CD4-positive, alpha-beta T cell treated with Interleukin-17A for 4 hours (primary cell): ENCODE measurements at places on chromosomes 5 and 9.

DNA sequence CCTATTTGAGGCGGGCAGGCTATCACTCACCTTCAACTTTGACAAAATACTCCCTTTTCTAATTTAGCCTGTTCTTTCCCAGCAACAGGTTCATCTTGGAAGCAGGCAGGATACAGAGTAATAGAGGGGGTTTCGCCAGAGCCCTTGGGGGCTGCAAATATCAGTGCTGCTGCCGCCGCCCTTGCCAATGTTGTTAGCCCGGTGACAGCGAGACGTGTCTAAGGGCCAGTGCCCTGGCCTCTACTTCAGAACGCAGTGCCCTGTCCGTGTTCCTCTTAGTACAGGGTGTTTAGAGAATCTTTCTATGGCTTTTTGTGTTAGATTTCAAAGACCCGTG, 703 bp downstream of the FAM120AOS start:
- DNase-seq, result peak; percentile 25

GRCh38 chr9:136258786-136259516, 13.3 kb upstream of the QSOX2 start:
- DNase-seq, result no peak

- no peak for DNase-seq
Observed at GRCh38 chr5:20033881-20034280, 45.9 kb upstream of the CDH18 start.

DNA sequence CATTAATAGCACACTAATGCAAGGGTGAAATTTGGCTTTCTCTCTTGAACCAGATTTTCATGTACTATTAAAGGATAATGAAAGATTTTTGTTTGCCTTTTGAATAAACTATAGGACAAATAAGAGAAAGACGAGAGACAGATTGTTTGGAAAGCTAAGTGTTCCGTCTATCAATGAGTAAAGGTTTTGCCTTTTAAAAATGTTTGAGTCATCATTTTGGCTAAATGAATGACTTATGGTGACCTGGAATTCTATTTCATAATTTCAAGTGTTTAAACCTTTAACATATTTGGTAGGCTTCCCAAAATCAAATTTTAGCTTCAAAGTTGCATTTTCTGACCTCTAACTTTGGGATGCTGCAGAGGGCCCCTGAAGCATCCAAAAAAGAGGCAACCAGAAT, 145.2 kb downstream of the SLC25A46 start:
- no peak for DNase-seq

DNA sequence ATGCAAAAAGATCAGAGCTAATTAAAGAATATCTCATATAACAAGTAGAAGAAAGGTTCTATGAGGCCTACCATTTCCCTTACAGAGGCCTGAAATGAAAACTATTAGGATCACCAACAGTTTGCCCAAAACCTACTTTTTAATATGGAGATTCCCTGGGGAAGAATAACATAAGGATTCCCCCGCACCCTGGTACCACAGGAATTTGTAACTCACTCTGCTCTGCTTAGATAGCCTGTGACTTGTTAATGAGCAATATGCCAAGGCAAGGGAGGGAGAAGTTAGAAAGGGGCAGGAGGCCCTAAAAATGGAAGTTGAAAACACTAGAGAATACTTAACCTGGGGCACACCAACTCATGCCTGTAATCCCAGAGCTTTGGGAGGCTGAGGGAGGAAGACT, 107.0 kb downstream of the CDH6 start:
- DNase-seq, result no peak

GRCh38 chr5:6134281-6134680, 244.1 kb downstream of the MED10 start:
- DNase-seq, result no peak

DNA sequence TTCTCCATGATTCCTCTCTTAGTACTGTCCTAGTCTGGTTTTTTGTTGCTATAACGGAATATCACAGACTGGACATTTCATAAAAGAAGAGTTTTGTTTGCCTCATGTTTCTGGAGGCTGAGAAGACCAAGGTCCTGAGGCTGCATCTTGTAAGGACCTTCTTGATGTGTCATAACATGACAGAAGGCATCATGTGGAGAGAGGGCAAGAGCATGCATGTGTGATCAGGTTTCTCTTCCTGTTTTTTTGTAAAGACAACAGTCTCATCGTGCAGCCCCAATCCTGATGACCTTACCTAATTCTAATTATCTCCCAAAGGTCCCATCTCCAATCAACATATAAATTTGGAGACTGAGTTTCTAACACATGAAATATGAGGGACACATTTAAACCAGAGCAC, 108.4 kb downstream of the MSX2 start:
- DNase-seq, result no peak

DNA sequence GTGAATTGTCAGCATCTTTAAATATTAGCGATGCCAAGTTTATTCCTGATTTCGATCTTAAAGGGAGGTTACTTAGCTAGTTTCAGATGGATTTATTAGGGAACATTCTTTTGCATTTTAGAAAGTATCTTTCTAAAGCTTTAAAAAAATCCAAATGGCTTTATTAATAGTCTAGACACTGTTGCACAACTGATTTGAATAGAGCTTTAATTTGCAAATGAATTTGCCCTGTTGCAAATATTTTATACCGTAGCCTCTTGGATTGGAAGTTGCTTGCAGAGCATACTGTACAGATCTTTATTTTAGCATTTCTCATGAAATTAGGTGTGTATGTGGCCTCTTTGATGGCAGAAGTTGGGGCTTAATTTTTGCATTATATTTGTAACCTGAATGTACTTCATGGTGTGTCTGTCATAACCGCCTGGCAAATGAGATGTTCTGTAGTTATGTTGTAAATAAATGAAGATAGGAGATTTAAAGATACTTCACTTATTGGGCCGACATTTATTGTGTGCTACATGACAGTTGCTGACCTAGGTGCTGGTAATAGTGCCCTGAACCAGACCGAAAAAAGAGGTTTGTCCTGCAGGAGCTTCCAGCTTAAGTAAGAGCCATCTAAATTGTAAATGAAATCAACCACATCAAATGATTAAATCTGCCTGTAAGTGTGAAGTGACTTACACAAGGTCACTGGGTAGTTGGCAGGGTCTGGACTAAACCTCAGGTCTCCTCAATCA, 1.8 kb downstream of the TCERG1 start:
- no peak for DNase-seq

- no peak for DNase-seq
Observed at GRCh38 chr5:169281625-169282024, 19.3 kb downstream of the SLIT3 start.

DNA sequence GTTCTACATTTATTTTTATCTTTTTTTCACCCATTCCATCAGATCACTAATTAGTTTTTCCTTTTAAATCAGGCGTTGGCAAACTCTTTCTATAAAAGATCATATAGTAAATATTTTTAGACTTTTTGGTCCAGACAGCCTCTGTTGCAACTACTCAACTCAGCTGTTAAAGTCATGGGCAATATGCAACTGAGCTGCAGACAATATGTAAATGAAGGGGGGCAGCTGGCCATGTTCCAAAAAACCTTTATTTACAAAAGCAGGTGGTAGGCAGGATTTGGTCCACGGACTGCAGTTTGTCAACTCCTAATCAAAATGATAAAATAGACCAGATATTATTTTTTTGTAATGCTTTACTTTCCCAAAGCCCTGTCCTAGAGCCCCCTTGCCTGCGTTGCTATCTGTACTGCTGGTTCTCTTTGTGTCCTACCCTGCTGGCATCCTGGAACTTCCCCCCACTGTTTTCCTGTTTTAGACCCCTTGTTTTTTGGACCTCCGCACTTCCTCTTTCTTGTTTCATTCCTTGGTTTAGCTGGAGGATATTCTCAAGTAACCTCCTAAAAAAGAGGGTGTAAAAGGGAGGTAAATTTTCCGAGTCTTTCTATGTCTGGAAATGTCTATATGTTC, 24.7 kb upstream of the TNFSF8 start:
- DNase-seq, result no peak

GRCh38 chr5:102794677-102795331, 39.7 kb downstream of the PAM start:
- DNase-seq, result no peak

- no peak for DNase-seq
Observed at GRCh38 chr5:125746917-125747316, 676.3 kb upstream of the GRAMD2B start.

DNA sequence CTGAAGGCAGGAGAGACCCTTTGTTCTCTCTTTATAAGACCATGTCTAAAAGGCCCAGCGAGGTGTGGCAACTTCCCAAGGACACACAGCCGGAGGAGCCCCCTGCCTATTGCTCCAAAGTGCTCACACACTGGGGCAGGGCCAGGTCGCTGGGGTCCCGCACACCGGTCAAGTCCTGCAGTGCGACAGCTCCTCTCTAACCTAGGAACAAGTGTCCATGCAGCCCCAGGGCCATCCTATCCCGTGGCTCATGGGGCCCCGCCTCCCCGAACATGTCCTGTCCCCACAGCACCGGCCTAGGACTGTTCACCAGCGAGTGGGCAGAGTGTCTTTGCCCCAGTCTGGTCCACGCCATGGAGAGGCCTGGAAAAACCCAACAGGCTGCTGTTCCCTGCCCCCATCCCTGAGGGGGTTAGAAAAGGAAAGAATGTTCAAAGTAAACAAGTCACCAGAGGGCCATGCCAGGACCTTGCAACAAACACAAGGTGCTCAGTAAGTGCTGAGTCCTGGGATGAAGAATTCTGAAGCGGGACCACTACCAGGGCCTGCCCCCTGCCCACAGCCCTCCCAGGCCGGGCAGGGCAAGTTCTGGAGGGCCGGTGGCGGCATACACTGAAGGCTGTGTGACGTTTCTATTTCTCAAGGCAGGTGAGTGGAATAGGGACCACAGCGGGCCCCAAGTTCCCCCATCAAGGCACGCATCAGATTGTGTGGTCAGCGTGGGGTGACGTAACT, 938 bp downstream of the NINJ1 start:
- no peak for DNase-seq

- no peak for DNase-seq
Observed at GRCh38 chr5:169831331-169831730, 149.0 kb downstream of the INSYN2B start.

DNA sequence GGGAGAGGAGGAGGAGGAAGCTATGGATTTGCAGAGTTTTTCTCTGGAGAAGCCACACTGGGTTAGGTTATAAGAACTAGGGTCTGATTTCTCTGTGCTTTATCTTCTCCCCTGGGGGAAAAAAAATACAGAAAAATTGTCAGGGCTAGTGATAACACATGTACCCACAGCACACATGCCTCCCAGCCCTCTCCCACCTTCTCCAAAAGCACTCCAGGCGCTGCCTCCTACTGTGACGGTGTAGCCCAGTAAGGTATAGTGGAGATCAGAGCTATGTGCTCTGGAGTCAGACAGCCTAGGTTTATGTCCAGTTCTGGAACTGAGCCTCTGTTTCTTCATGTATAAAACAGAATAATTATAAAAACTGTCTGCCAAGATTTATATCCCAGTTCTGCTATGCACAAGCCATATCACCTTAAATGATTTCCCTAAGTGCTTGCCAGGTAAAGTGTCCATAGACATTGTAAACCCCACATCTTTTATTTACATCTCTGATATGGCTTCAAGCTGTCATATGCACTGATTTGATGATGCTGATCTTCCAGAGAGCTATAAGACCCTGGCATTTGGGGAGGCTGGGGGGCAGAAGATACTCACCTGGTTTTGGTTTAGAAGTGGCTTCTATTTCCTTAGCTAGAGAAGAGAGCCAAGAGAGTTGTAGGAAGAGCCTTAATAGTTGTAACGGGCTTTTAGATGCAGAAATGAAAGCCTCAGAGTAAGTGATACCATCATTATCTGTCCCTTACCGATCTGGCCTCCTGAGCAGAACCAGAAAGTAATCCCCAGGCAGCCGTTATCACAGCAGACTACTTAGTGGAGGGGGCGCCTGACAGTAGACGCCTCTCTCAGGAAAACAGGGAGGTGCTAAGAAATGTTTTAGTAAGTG, 7.6 kb downstream of the SLC1A3 start:
- DNase-seq, result no peak

- no peak for DNase-seq
Observed at GRCh38 chr5:162037431-162037830, 30.1 kb upstream of the GABRG2 start.

DNA sequence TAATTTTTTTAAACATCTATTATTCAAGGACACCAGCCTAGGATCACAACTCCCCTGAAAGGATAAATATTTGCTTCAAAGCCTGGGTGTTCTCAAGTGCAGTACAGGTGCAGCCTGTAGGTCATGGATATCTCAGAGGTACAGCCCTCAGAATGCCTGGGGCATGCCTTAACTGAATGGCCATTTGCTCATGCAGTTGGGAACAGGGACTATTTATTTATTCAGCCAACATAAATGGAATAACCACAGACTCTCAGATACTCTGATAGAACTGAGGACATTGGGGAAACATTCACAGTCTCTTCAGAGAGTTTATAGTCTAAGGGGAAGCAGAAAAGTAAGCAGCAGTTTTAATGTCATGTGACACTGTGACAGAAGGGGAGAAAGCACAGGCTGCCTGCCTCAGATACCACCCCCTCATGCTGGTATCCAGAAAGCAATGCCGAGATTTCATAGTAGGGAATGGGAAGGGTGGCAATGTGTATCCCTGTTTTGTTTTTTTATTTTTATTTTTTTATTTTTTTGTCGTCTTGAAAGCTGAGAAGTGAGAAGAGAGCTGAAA, 112.6 kb downstream of the MACIR start:
- no peak for DNase-seq

DNA sequence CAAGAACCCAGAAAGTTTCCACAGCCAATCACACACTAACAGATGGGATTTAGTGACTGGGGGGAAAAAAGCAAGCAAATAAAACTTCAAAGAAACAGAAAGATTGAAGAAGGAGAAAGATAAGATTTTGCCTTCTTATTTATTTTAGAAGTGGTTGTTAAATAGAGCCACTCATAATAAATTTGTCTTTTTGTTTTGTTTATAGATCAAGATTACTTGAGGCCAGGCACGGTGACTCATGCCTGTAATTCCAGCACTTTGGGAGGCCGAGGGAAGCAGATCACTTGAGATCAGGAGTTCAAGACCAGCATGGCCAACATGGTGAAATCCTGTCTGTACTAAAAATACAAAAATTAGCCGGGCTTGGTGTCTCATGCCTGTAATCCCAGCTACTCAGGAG, 94.9 kb upstream of the RANBP3L start:
- no peak for DNase-seq

DNA sequence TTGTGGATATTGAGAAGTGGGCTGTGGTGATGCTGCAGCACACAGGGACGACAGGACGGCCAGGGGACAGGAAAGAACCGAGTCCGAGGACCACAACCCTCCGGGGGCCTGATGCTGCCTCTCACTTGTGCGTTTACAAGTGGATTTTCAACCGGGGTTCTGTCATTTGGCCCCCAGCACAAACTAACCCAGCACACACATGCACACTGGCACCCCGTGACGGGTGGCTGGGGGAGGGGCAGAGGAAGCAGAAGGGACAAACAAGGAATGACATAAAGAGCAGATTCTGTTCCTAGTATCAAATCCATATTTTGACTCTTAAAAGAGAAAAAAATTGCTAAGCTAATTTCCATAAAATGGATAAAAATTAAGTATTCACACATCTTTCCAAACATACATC, 18.3 kb upstream of the ZFYVE16 start:
- no peak for DNase-seq
